Fibroblast of skin of right quadriceps (primary cell): ENCODE measurements at places on chromosomes 11 and 22.

DNA sequence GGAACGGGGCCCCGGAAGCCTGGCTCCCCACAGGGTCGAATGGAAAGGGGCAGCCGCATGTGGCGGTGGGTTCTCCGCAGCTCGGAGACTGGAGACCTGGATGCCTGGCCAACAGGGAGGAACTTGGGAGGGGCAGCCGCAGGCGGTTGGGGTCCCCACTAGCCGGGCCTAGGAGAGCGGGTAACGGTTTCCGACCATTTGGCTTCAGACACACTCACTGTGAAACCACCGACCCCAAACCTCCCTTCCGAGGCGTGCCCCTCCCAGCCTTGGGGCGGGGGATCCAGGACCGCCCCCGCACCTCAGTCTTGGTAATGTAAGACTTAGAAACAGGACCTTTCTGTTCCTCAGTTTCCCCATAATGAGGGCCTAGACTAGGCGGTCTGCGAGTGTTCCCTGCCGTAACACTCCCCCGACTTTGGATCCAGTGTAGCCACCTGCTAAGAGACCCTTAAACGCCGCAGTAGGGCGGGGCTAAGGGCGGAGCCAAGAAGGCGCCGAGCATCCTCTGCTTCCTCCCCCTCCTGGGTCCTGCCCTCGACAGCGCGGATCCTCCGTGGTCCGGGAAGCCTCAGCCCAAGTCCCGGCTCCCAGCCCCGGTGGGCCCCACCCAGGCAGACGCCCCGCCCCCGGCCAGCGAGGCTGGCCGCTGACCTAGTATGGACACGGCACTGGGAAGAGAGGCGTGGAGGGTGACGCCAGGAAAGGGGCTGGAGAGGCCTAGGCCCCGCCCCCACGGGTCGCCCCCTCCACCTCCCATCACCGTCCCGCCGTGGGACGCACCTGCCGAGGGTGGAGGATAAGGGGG lies 1.8 kb upstream of the RASGRP2 start:
- no peak for DNase-seq

DNA sequence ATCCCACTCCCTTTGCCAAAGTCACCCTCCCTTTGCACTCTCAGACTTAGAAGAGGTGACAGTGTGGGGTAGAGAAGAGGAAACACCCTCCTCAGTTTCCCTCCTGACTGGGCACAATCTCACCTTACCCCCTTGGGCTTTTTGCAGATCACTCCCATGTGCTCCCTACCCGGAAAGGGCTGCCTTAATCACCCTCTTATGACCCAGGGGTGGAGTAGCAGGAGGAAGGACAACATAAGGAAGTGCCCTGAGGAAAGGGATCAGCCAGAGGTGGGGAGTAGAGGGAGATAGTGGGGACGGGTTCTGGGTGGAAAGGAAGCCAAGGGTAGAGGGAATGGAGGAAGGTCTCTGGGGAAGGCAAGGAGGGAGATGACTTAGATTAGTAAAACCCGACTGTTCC lies 52.0 kb downstream of the NRXN2 start:
- no peak for DNase-seq

DNA sequence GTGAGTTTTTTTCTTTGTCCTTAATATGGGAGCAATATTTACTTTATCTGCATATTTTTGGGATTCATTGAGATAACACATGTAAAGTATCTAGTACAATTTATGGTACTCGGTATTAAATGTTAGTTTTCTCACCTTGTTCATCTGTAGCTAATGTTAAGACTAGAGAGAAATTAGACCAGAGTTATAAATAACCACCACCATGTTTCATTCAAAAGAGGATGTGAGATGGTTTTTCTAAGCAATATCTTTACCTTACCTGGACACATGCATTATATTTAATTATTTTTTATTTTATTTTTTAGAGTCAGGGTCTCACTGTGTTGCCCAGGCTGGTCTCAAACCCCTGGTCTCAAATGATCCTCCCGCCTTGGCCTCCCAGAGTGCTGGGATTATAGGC lies 18.4 kb downstream of the ARHGAP42 start:
- DNase-seq: no peak

GRCh38 chr11:36345084-36345511 lies 49.0 kb downstream of the PRR5L start:
- no peak for DNase-seq

- peak; percentile 63 for DNase-seq
These were observed 806.7 kb downstream of the NTM start for GRCh38 chr11:132177106-132177505.

DNA sequence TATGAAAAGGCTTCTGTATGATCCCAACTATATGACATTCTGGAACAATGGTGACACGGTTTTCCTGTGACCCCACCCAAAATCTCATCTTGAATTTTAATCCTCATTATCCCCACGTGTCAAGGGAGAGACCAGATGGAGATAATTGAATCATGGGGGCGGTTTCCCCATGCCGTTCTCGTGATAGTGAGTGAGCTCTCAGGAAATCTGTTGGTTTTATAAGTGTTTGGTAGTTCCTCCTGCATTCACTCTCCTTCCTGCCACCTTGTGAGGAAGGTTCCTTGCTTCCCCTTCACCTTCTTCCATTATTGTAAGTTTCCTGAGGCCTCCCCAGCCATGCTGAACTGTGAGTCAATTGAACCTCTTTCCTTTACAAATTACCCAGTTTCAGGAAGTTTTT lies 53.1 kb upstream of the TSPAN18 start:
- no peak for DNase-seq
